ENCODE measurements at places on chromosomes 4 and X.

DNA sequence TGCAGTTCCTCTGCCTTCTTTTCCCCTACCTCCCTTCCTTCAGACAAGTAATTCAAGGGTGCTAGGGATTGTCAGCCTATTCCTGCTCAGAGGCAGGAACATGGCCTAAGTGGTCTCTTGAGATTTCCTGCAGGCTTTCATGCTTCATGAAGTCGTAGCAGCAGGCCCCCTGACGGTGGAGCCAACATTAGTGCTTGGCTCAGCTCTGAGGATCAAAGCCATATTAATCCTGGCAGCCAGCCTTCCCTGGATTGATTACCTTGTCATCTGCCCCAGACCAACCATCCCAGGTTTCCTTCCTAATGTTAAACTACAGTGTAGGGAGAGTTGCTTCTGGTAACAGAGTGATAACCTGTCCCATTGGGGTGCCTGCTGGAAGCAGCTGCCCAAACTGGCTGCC is 84.1 kb downstream of the SLC16A2 start:
- no peak for DNase-seq

DNA sequence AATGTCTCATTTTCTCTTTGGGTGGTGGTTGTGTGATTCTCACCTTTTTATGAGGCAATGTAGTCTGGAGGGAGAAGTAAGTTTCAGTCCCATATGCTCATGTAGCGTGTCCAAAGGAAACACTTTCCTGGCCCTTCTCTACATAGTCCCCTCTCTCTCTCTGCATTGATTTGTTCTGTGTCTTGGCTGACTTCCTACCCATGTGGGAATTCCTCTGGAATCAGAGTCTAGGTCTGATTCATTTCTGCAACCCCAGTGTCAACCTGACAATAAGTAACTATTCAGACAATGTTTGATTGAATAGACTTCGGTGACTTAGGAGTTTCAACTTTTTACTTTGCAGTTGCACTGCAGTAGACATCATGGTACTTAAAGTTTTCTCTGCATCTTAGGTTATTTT is 2.7 kb upstream of the ALAS2 start:
- DNase-seq, result no peak

- DNase-seq, result no peak
Observed at GRCh38 chr4:101103381-101104142, 243.8 kb downstream of the PPP3CA start.

- DNase-seq, result no peak
Observed at GRCh38 chr4:73978886-73979285, 2.9 kb downstream of the PF4 start.
